Suprapubic skin (tissue), 4 donors: ENCODE measurements at places on chromosomes 3 and 15.

GRCh38 chr15:69783211-69783610, 314.5 kb downstream of the TLE3 start:
- no peak for DNase-seq

DNA sequence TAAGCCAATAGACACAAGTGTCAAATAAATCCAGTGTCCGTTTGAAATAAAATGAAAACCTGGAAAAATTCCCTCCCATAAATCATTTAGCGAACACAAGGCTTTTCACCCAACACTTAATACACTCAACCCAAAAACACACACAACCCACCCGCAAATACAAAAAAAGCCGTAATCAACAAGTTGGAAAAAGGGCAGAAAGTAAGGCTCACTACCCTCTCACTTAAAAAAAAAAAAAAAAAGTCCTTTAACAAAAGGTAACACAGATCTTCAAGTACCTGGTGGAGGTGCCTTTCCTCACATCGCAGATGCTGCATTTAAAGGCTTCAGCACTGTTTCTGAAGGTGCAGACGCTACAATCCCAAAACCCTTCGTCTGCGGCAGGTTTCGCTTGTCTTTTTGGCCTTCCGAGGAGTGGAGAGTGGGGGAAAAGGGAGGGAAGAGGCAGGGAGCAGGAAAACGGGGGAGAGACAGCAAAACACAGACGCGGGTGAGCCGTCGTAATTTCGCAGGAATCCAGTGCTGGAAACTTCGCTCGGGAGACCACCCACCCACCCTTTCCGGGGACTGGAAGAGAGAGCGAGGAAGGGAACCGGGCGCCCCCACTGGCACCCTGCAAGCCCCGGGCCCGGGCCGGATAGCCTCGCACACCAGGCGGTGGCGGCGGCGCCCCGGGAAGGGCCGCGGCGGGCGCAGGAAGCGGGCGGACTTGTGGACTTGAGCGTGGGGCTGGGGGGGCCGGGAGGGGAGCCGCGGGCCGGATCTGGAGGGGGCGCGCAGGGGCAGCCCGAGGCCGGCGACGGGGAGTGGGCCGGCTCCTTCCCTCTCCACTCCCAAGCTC, 401.8 kb downstream of the SHQ1 start:
- DNase-seq: no peak

GRCh38 chr15:48647962-48648361, 2.5 kb upstream of the FBN1 start:
- no peak for DNase-seq

DNA sequence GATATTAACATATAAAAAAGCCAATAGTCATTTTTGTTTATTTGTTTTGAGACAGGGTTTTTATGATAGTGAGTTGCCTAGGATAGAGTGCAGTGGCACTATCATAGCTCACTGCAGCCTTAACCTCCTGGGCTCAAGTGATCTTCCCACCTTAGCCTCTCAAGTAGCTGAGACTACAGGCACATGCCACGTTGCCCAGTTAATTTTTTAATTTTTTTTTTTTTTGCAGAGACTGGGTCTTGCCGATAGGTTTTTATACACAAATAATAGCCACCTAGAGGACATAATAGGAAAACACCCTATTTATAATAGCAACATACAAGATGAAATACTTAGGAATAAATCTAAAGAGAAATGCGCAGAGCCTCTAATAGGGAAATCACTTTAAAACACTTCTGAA, 13.3 kb downstream of the EIF3J start:
- DNase-seq: no peak

GRCh38 chr3:186133980-186134379, 25.1 kb upstream of the ETV5 start:
- no peak for DNase-seq

DNA sequence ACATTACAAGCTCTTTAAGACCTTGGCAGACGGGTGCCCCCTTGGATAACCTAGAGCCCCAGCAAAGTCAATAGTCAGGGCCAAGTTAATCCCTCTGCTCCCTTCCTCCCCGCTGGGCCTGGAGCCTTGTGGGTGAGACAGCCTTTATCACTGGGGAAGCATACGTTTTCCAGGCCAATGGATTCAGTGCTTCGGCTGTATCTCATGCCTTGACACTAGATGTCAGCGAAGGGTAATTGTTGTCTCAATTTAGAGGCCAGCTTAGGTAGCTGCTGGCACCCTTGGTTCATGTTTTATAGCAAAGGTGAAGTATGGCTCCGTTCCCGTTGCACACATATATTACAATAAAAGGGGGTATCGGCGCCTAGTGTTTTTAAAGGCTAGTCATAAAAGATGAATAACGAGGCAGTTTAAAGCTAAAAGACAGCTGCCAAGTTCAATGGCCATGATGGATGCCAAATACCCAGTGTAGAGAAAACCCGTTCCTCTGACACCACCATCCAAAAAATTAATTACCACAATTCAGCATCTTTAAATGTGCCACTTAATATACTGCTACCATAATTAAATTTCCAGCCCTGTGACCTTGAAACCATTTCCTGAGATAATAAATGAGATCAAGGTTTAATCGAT, 52.3 kb upstream of the BNIP2 start:
- no peak for DNase-seq

GRCh38 chr3:119257654-119258410, 17.2 kb upstream of the B4GALT4 start:
- DNase-seq: no peak

- DNase-seq: no peak
Measured at GRCh38 chr3:115399750-115400149, 223.6 kb upstream of the GAP43 start.

DNA sequence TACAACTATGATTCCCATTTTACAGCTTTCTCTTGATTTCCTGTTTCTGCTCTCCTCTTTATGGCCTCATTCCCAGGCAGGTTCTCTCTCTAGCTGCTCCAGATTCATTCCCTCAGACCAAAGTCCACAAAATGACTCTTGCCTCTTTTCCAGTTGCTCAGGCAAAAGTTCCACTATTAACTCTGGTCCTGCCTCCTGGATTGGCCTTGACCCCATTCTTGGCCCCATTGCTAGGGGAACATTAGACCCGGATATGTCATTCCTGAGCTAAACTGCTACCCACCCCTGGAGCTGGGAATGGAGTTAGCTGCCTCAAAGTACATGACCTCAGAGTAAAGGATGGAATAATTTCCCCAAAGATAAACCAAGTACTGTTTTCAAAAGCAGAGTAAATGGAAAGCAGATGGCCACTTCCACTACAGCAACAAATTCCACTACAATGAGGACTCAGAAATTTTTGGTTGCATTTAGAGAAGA, 73.0 kb upstream of the GAP43 start:
- no peak for DNase-seq

DNA sequence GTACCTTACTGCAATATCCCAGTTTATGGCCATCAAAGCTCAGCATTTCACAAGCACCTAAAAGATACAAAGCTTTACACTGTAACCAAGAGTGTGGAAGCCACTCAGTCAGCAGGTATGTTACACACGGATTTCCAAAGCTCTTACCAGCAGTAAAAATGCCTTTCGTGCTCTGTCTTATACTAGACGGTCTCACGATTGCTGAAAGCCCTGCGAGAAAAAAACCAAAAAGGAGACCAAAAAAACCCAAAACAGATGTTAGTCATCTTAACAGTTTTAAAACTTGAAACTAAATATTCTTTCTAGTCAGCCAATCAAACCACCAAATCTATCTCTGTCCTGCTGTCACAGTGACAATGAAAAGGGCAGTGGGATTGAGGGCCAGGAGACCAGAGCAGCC, 39.0 kb downstream of the TAMM41 start:
- DNase-seq: no peak

GRCh38 chr3:169965562-169966427, 812 bp upstream of the SEC62 start:
- DNase-seq: no peak

DNA sequence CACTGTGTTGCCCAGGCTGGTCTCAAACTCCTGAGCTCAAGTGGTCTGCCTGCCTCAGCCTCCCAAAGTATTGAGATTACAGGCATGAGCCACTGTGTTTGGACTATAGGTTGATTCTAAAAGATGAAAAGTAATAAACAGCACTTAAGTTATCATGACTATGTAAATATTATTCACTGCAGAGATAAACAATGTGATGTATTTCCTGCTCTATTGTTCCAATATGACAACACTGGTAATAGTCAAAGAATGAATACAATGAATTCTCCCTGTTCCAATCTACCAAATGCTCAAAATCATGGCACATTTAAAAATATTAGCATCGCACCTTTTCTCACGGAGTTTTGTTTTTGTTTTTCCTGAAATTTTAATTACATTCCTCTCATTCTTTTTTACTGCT, 36.8 kb upstream of the TBL1XR1 start:
- DNase-seq: no peak

DNA sequence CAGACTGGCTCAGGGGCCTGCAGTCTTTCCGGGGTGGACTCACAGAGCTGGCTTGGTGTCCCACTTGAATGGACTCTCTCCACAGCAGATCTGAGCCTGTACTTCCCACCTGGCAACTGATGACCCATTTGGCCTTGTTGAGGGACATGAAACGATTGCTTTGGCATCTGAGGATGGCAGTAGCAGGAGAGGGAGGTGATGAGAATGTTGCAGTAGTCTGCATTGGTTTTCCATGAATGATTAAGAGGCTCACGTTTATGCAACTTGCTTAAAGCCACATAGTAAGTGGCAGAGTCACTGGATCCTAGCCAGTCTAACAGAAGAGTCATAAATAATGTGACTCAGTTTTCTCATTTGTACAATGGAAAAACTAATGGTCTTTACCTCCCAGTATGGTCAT, 21.9 kb downstream of the IL20RB start:
- no peak for DNase-seq

GRCh38 chr3:45219694-45220093, 6.4 kb downstream of the TMEM158 start:
- no peak for DNase-seq

DNA sequence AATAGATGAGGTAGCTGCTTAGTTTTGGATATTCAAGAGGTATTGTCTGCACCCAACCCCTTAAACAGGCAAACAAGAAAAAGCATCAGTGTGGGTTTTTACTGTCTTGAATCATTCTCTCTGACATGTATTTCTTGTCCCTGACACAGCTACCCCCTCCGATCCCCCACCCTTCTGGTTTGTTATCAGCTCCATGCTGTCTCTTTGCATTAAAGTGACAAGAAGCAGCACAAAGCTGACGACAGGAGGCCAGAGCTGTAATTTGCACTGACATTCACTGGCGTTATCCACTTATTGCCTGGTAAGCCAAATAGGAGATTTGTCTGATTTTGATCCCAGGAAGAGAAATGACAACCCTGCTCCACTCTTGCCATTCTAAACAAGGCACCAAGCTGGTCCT, 83.3 kb upstream of the SNRK start:
- DNase-seq: no peak

DNA sequence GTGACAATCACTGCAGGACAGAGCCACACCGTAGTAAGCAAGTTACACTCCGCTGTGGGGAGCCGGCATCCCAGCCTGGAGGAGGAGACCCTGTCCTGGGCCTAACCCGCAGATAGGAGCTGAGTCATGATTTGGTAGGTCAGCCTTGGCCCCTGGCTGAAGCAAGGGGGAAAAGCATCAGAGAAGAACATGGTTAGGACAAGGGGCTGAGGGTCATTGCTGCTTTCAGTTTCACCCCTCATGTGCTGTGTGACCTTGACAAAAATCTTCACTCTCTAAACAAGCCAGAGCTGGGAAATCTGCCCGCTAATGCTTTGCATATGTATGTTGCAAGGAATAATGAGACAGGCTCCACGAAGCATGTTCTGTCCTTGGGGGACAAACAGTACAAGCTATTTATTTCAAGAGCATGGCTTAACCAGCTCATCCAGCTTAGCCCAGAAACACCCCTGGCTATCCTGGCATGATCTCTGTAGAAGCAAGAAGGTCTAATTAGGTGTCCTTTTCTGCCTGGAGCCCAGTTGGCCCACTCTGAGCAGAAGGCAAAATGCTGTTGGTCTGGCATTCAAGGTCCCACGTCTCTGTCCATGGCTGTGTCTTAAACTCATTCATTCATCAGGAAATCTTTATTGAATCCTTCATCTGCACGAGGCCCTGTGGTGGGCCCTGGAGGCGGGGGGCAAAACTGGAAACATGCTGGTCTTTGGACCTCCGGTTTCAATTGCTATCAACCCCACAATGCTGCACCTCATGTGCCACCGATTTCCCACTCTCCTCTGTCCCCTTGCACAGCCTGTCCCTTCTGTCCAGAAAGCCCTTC, 221.3 kb upstream of the LYSMD4 start:
- peak; percentile 53 for DNase-seq
